ENCODE measurements at places on chromosomes 1 and 21.

GRCh38 chr1:226563666-226564065 lies 15.1 kb downstream of the STUM start:
- no peak overlapping the region for H3K4me3 ChIP-seq
- DNase-seq, result no peak
- no peak overlapping the region for H3K27ac ChIP-seq
- no peaks in the 10 kb centered on the region for H3K4me1 ChIP-seq
- H3K27me3 ChIP-seq, result peaks cover 76% of the 10 kb centered on the region

GRCh38 chr1:26189751-26190275 lies 589 bp upstream of the CATSPER4 start:
- H3K4me3 ChIP-seq, result no peak overlapping the region
- H3K27ac ChIP-seq, result peak overlapping the region; percentile 9
- no peaks in the 10 kb centered on the region for H3K27me3 ChIP-seq

DNA sequence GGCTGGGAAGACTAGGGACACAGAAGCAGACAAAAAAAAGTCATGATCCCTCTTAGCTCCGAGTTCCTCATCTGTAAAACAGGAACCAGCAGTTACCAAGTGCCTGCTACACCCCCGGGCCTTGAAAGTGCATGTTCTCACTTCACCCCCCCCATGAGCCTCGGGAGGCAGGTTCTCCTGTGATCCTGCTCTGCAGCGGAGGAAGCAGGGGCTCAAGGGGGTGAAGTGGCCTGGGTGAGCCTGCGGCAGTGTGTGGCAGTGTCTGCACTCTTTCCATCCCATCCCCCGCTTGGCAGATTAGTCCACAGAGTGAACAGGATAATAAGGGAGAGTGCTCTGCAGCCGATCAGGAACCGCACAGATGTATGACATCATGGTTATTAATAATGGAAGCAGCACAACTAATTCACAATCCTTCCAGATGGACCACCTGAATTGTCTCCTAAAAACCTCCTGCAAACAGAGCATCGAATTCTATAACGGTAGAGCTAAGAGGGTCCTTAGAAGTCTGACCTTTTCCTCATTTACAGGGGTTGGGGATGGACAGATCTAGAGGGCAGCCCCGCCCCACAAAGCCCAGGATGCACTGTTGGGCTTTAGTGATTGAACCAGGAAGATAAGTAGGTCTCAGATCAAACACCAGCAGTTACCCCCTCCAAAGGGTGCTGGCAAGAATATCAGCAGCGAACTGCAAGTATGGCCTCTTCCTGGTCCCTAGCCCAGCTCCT lies 174.1 kb upstream of the EDN2 start:
- no peak overlapping the region for H3K27ac ChIP-seq
- peaks cover 63% of the 10 kb centered on the region for H3K4me1 ChIP-seq
- H3K27me3 ChIP-seq, result no peaks in the 10 kb centered on the region
- no peaks in the 10 kb centered on the region for H3K36me3 ChIP-seq

DNA sequence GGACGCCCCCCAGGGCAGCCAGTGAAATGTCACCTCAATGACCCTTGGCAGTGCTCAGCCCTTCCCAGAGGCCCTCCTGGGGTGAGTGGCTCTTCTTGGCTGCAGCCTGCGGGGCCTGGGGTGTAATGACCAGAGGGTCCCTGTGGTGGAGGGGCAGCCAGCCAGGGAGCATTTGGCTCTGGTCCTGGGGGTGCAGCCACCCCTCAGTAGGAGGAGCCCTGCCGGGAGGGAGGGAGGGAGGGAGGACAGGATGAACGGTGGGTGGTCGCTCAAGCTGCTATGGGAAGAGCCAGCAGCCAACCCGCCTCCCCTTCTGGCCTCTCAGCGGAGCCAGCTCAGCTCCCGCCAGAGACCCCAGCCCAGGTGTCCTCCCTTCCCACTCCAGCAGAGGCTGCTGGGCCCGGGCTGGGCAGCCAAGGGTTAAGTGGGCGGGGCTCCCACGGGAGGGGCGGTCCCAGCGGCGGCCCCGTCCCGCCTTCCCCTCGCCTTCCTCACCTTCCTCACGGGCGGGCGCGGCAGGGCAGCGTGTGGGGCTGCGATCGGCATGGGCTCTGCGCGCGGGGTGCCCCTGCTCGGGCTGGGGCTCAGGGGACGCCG lies 9.0 kb upstream of the PLCH2 start:
- no peak for DNase-seq
- peaks cover 2% of the 10 kb centered on the region for H3K36me3 ChIP-seq
- H3K27me3 ChIP-seq, result peaks cover 20% of the 10 kb centered on the region
- H3K27ac ChIP-seq, result no peak overlapping the region
- H3K4me3 ChIP-seq, result peak overlapping the region; percentile 58
- H3K4me1 ChIP-seq, result peaks cover 9% of the 10 kb centered on the region

GRCh38 chr1:6197746-6198427 lies 1.5 kb downstream of the RPL22 start:
- DNase-seq, result no peak
- H3K27ac ChIP-seq, result peak overlapping the region; percentile 93
- H3K27me3 ChIP-seq, result no peaks in the 10 kb centered on the region
- H3K4me1 ChIP-seq, result peaks cover 42% of the 10 kb centered on the region
